ENCODE measurements at places on chromosomes 6 and 20.

GRCh38 chr6:18931086-18931485 is 543.9 kb downstream of the RNF144B start:
- DNase-seq, result no peak

- no peak for DNase-seq
These were observed 67.7 kb upstream of the GCM1 start for GRCh38 chr6:53216301-53216700.

- no peak for DNase-seq
These were observed 15.5 kb upstream of the TMEM181 start for GRCh38 chr6:158544428-158544827.

DNA sequence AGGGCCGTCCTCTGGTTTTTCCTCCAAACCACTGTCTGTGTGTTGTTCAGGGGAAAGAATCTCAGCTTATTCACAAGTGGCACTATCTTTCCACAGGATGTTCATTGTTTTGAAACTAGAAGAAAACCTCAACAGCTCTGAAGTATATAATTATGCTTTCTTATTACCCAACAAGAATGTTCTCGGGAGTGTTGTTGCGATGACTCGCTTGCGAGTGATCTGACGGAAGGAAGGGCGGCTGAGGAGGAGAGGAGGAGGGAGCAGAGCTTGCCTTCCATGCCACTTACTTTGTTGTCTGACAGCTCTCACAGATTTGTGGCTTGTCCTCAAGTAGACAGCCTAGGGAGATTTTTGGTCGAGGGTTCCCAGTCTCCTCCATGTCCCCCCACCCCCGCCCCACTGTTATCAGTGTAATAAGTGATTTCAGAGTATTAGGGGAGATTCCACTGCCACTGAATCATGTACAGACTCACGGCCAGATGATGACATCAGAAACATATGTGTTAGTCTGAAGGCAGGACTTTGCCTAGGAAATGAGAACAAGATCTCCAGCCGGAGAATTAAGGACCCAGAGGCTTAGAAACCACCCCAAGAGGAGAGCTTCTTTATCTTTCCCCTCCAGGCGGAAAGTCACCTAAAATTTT is 80.7 kb upstream of the CCN6 start:
- DNase-seq, result no peak

DNA sequence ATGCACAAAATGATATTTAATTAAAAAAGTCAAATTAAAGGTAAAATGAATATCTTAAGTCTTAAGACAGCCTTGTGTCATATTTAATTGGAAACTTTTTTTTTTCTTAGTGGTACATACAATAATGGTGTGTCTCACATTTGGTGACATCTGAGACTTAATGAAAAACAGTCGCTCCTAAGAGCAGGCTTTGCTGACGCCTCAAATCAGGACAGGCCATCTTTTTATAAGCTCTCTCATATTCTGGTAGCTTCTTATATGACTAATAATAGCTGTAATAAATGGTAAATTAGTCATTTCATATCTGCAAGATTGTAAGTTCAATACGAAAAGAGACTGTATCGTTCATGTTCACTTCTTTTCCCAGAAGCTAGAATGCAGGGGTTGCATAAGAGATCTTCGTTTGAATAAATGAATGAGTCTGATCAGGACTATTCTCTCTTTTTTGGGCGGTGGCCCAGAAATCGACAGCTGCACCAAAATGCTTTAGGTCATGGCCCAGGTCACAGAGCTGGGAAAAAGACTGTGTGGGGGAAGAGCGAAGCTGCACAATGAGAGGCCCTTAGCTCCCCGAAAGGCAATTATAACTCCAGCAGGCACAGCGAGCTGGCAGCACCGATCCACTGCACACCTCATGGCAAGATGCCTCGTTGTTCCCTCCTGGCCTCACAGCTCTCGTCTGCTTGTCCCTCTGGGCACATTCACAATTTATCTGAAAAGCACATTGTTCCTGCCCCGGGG is 69.4 kb downstream of the NRN1 start:
- DNase-seq, result peak; percentile 21

GRCh38 chr6:33632558-33633039 is 11.5 kb downstream of the ITPR3 start:
- no peak for DNase-seq

DNA sequence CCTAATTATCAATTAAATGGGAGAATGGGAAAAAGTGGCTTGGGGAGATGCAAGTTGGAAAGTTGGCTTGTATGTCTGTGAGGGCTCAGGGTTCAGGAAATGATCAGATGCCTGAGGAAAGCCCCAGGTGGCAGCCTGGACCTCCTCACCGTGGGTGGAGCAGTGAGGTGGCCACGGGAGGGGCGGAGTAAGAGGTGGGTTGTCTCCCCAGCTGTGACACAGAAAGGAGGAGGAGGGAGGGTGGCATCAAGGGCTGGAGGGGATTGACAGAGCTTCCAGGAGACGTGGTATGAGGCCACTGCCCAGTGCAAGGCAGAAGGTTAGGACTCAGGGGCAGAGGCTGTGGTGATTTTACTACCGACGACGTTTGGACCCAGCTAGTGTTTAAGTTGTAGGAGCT is 672.2 kb downstream of the PRKN start:
- no peak for DNase-seq
